NCI-H2081 treated with DMSO at 0.1 percent for 48 hours (cell line): ENCODE measurements at places on chromosomes 4 and X.

DNA sequence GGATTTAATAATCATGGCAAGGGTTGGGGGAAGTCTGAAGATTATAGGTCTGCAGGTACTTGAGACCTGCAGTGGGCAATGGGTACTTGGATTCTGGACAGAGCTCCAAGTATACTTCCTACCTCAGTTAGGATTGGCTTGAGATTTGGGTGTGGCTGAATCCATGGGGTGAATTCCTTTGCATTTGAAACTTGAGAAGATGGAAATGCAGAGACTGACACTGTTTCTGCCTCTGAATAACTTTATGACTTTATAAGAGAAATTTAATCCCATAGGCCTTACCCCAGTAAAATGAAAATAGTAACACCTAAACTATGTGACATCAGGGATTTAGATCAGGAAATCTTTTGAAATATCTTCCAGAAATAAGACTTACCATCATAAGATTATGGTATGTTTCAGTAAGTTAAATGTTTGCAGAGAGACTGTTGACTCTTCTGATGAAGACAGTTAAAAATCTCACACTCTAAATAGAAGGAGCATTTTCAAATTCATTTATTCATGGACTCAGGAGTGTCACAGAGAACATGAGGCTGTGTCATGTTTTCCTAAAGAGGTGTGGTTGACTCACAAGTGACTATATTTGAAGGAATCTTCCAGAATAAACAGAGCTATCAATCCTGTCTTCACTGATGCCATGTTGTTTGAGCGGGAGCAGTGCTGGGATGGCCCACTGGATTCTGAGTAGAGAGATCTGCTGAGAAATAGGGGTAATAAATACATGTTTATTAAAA is 513.5 kb upstream of the NR3C2 start:
- DNase-seq = no peak

GRCh38 chr4:129240816-129241215 is 144.9 kb downstream of the C4orf33 start:
- DNase-seq = no peak

- DNase-seq = no peak
Observed at GRCh38 chrX:108642273-108642628, 94.1 kb downstream of the IRS4 start.

GRCh38 chr4:183588169-183588675 is 70.8 kb downstream of the RWDD4 start:
- DNase-seq = no peak

- no peak for DNase-seq
Observed at GRCh38 chr4:143335979-143336780, 496 bp upstream of the GAB1 start.

DNA sequence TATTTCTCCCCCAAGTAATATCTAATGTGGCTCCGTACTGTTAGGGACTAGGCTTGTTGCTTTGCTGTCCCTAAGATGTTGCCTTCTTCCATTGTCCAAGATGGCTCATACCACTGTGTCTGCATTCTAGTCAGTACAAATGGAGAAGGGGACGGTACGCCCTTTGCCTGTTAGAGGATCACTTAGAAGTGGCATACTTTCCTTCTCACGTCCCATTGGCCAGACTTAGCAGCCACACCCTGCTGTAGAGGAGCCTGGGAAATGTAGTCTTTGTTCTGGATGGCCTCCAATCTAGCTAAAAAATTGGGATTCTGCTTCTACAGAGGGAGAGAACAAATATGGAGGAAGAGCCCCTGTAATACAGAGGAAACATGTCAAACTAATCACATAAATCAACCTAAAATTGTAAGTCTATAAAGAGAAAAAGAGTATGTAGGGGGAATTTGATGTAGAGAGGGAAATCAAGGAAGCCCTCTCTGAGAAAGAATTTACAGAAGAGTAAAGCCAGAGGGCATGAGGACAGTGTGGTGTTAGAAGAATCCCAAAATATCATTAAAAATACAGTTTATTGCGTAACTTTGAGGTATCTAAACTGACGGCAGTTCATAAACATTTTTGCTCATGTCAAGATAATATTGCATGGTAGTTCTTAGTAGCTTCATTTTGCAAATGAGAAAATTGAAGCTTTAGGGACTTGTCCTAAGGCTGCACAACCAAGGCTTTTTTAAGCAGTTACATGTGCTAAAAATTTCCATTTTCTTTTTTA is 15.1 kb downstream of the PRIMPOL start:
- DNase-seq = no peak

- DNase-seq = no peak
Observed at GRCh38 chr4:150849016-150849415, 166.1 kb downstream of the LRBA start.

DNA sequence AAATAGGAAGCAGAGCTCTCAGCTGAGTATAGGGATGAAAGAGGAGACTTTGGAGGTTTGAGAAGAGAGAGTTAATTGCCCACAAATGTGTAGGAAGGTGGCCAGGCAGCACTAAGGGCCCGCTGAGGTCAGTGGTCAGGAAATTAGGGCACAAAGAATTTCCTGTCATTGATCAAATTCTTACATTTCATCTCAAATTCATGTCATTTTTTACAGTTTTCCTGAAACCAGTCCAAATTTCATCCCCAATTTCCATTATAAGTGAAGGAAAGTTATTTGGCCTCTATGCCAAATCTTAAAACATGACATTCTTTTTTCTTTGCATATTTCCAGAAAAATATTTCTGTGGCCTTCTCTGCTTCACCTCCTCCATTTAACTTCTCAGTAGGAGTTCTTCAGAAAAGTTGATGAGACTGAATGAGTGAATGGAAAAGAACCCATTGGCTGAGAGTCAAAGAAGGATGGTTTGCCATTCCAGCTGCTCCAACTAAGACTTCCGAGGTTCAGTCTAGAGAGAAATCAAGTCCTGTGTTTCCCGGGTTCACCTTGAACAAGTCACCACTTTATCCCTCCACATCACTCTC is 68.7 kb upstream of the SPRY1 start:
- DNase-seq = no peak

- DNase-seq = no peak
Observed at GRCh38 chr4:123696687-123697086, 300.1 kb downstream of the SPRY1 start.

- DNase-seq = no peak
Observed at GRCh38 chr4:160276785-160277325, 1174.0 kb downstream of the RAPGEF2 start.

- DNase-seq = peak; percentile 3
Observed at GRCh38 chr4:80103629-80104028, 30.6 kb upstream of the ANTXR2 start.

DNA sequence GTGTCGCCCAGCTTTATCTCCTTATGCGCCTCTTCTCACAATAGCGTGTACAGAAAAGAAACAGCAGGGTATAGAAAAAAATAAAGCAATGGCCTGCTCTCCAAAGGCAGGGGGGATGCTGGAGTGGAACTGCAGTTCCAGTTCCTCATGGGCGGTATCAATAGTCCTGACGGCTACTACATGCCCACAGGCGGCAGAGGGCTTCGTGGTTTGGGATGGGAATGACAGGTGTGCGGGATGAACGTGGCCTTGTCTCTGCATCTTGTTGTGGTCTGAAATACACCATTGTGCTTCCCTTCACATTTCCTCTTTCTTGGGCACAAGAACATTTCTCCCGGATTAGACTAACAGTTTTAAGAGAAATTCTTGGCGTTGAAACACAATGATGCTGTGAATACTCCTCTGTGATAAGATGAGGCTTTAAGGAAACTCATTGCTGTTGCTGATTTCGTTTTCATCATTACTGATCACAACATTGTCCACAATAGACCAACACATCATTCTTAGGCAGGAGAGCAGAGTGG is 124.1 kb upstream of the IGFBP7 start:
- no peak for DNase-seq

DNA sequence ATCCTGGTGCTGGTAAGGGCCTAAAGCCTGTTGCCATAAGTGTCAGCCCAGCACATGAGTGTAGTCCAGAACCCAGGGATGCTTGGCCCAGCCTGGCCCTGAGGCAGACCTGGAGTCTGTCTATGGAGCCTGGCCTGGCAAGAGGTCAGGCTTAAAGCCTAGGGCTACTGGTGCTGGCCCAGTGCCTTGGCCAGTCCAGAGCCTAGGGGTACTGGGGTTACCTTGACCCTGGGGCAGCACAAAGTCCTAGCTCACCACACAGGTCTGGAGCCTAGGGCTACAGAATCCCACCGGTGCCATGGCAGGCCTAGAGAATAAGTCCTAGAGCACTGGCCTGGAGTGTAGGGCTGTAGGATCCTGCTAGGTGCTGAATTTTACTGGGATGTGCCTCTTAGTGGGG is 393.8 kb downstream of the MAGEE1 start:
- no peak for DNase-seq

- no peak for DNase-seq
Observed at GRCh38 chrX:8647176-8647575, 84.8 kb downstream of the ANOS1 start.

GRCh38 chrX:23505531-23506303 is 161.6 kb upstream of the PRDX4 start:
- no peak for DNase-seq

DNA sequence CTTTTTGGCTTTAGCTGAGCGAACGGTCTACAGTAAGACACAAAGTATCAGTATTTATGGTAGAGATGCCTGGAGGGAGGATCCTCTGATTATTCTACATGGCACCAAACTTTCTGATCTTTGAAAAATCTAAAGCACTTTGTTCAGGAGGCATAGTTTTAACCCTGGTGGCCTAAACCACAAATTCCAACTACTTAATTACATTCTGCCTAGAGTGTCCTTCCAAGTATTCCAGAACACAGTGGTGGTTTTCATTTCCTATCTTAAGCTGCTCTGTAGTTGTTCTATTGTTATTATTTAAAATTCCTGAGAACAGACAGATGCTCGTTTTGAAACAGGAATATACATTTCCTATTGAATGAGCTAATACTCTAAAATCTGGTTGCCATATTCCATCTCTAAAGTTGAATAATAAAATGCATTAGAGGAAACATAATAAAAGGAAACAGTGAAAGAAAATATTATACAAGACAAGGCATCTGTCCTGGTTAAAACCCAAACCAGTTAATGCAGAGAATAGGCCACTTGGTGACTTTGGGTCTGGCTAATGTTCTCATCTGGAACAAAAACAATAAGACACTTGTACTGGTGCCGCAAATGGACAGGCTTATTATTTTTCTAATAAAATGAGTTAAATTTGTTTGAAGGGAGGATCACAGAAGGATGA is 657.4 kb downstream of the SPRY1 start:
- DNase-seq = no peak

DNA sequence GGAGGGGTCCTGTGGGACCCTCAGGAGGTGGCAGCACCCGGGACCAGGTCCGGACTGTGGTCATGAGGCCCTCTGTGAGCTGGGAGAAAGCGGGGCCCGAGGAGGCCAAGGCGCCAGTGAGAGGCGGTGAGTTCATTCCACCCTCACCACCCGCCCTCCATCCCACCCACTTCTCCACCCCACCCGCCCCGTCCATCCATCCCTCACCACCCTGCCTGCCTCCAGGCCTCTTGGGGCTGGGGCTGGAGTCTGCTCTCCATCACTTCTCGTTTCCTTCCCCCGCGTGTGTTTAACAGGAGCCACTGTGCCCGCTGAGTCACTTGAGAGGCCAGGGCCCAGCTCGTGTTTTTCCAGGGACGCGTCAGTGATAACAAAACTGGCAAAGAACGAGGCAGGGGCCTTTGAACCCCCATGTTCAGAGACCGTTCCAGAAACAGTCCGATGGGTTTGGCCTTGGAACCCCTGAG is 6.2 kb downstream of the SH3TC1 start:
- no peak for DNase-seq

GRCh38 chr4:80240976-80241375 is 25.5 kb upstream of the FGF5 start:
- no peak for DNase-seq
